ENCODE measurements at places on chromosomes 5 and 9.

GRCh38 chr5:108747774-108748400 is at the start of gene FER:
FER (plus strand) TSS chr5:108747897; CDS start chr5:108798183, 50,286 bp downstream.
- DNase-seq = no peak

- DNase-seq = no peak
Measured at GRCh38 chr5:140365282-140365681, 5.3 kb downstream of the SLC4A9 start.

GRCh38 chr9:16514131-16514530 is 356.3 kb downstream of the BNC2 start:
- DNase-seq = no peak

DNA sequence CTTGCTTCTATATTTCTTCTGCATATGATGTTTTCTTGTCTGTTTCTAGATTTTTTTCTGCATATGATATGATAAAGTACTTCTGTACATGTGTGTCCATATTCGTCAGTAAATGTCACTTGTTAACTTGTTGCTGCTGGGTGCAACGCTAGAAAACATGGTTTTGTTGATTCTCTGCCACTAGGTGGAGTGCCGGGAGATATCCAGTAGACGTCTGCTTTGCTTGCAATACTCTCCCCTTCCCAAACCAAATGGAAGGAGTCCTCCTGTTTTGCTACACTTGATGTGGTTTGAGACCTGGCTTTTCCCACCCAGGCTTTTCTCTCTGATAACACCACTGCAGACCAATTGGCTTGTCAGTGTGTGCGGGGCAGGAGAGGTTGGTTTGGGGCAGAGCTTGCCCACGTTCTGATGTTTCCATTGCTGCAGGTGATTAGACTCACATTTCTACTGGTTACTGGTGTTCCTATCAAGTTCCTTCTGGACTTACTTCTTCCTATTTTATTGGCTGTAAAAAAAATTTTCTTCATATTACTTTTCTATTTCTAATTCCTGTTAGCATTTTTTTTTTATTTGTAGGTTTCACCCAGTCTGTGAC is 900.0 kb upstream of the CDH10 start:
- no peak for DNase-seq

GRCh38 chr9:132207839-132208615 is 46.2 kb downstream of the NTNG2 start:
- no peak for DNase-seq
